Tongue (tissue), 3 donors: ENCODE measurements at places on chromosomes 6 and 20.

GRCh38 chr6:18047406-18047805 lies 60.0 kb upstream of the KIF13A start:
- peak; percentile 17 for DNase-seq

- no peak for DNase-seq
Observed at GRCh38 chr6:439641-440167, 48.2 kb downstream of the IRF4 start.

DNA sequence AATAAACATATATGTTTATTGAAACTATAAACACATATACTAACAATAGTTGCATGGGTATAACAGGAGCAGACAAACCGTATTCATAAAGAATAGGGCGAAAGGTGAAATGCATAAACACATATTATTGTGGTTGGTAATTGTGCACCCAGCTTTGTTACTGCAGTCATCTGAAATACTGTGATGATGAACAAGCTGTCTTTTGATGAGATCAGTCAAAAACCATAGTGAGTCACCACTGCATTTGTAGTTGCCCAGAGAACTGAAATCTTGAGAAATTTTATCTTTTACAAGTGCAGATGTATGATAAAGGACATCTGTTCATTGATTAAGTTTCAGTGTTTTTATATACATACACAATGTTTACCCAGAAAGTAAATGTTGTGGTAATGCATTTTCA lies 133.7 kb downstream of the MYO6 start:
- DNase-seq: no peak

DNA sequence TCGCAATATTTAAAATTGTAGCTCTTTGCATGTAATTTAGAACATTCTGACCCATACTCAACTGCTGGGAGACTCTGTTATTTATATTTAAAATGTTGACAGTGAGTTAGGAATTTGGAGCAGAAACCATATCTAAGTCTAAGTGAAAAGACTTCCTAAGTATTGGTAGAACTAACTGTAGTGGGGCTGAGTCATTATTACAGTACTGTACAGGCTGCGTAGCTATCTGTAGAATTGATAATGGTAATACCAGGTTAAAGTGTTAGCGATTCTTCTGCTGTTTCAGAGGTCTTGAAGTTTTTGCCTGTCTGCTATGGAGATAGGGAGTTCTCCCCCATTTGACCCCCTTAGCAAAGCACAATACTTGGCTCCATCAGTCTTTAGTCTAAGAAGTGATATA lies 3.6 kb downstream of the TOP1 start:
- no peak for DNase-seq
